ENCODE measurements at places on chromosomes 6 and 20.

- no peak for DNase-seq
Observed at GRCh38 chr6:87070741-87071140, 24.2 kb downstream of the CGA start.

GRCh38 chr6:27177485-27178406 is 69.8 kb upstream of the PRSS16 start:
- DNase-seq = peak; percentile 94

GRCh38 chr20:56518721-56519398 is 5.7 kb upstream of the FAM209A start:
- DNase-seq = no peak

DNA sequence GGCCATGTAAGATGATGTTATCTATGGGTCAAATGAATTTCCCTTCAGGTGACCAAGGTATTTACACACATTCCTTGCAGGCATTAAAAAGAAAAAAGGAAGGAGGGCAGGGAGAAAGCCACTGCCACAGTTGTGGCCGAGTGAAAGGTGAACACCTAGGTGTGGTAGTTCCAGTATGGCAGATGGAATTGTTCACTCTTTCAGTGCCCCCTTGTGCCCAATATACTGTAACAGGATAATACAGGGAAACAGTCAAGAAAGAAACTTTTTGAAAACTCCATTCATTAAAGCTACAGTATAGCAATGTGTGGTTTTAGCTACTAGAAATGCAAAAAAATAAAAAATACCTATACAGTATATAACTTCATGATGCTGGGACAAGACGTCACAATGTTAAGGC is 52.1 kb downstream of the BMP2 start:
- DNase-seq = no peak

DNA sequence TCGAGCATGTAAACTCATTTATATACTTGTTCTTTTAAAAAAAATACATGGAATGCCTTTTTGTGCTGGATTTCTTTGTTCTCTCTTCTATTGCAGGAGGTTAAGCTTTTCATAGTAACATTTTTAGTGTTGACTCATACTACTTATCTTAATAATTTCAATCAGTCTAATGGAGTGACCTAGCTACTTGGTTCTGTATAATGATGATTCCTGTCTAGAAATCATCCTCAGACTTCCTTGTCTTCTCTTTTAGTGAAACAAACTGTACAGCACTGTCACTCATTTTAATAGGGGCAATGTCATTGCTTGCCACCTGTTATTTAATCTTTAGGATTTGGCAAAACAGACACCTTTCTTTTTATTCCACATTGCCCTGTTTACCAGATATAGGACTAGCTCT is 62.3 kb downstream of the ADGRB3 start:
- no peak for DNase-seq

GRCh38 chr20:18279242-18279641 is 9.1 kb upstream of the ZNF133 start:
- peak; percentile 93 for DNase-seq

DNA sequence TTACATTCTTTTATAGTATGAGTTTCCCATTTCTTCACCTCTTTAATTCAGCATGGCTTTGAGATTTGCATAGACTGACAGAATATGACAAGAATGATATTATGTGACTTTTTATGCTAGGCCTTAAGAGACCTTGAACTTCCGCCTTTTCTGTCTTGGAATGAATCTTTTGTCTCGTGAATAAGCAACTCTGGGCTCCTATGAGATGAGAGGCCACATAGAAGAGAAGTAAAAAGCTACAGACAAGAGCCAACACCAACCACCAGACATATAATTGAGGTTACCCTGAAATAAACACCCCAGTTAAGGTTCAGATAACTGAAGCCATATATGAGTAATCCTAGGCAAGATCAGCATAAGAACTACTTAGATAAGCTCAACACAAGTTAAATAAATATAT is 600.8 kb downstream of the MEI4 start:
- no peak for DNase-seq

DNA sequence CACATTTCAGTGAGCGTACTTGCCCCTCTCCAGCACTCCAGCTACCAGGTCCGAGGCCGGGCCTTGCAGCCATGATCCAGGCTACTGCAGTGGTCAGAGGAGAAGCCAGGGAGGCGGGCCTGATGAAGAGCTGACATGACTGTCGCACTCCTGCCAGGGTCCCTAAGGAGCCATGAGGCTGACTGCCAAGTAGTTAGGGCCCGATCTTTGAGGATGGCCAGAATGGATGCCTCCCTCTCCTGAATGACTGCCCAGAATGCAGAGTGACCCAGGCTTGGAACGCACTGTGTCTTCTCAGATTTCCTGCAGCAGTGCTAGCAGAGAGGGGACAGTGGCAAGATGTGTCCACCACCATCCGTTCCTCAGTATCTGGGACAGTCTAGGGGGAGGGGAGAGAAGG is 24.7 kb upstream of the LRFN2 start:
- DNase-seq = no peak

GRCh38 chr6:148450866-148451265 is 108.2 kb downstream of the SASH1 start:
- no peak for DNase-seq

DNA sequence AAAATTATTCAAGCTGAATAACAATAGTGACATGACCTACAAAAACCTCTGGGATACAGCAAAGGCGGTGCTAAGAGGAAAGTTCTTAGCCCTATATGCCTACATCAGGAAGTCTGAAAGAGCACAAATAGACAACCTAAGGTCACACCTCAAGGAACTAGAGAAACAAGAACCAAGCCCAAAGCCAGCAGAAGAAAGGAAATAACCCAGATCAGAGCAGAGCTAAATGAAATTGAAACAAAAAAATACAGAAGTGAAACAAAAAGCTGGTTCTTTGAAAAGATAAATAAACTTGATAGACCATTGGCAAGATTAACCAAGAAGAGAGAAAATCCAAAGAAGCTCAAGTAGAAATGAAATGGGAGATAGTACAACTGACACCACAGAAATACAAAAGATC is 47.6 kb upstream of the NOTCH4 start:
- peak; percentile 94 for DNase-seq

DNA sequence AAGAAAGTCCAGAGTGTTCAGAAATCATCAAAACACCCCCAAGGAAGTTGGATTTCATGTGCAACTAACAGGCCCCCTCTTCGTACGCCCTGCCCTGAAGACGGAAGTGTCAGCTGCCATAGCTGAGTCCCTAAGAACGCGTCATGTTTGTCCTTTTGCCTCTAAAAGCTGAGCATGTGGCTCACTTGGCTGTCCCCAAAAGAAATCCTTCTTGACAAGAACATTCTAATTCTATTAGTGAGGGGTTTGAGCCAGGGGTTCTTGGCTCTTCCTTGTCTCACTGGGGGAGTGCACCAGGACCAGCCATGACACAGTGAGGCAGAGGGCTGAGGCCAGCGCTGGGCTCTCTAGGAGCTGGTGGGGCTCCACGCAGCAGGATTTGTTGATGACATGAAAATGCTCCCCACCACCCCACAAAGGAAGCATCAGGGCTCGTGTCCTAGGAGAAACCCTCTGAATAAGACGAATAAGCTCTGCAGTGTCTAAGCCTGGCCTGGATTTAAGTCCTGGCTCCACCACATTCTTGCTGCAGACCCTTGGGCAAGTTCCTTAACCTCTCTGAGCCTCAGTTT is 20.0 kb upstream of the SPO11 start:
- DNase-seq = no peak

GRCh38 chr6:35258858-35259193 is 709 bp upstream of the ZNF76 start:
- no peak for DNase-seq

DNA sequence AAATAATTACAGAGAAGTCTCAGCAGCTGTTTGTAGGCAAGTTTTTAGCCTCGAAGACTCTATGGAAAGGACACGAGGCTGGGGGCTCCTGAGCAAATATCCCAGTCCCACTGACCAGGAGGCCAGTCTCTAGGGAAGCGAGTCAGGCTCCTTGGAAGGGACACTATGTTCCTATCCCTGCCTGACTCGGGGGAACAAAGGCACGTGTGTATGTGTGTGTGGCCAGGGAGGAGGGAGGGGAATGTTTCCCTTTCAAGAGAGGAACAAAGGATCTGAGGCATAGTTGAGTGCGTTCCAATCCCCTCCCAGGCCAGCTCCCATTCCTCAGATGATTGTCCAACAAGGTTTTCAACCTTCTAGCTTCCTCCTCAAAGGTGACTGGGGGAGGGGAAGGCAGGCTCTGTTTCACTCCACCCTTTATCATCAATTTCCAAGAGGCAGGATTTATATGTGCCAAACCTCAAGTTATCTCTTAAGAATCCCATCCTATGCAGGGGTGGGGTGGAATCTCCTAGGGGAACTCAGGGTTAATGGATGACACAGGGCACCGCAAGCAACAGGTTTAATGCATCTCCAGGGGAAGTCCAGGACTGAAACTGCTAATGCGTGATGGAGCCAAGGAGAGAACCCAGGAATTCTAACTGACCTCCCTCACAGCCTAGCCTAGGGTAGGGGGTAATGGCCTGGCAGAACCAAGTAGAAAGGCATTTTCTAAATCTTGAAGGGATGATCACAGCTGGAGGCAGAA is 9.9 kb downstream of the BCL2L1 start:
- DNase-seq = no peak

DNA sequence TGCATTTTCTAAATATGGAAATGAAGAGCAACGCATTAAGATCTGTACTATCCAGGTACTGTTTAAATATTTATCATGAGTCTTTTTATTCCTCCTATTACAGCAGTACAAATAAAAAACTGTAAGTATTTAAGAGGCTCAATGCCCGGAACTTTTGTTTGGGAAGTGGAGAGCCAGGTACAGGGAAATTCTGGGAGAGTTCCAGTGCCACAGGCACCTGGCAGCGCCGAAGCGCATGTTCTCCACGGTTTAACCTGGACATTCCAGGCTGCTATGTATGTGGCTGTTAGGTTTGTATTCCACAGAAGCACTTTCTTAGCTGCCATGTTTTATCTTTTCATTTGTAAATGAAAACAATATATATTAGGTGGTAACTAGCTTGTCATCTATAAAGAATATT is 81.7 kb downstream of the PREP start:
- no peak for DNase-seq

DNA sequence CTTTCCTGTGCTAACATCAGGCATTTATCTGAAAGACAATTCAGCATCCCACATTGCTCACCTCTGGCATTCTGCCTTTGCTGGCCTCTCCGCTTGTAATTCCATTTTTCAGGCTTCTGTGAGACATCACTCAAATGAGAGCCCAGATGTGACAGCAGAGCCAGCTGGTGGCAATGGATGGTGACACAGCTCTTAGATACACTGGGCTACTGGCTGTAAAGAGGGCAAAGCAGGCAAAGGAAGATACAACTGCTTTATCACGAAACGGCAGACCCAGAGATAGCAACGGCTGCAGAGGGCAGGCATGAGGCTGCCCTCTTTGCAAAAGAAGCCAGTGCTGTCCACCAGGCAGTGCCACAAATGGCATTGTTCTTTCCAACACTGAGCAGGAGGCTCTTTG is 329.8 kb downstream of the KIF16B start:
- no peak for DNase-seq

- DNase-seq = peak; percentile 49
Observed at GRCh38 chr6:127341471-127342202, 1.8 kb downstream of the ECHDC1 start.

DNA sequence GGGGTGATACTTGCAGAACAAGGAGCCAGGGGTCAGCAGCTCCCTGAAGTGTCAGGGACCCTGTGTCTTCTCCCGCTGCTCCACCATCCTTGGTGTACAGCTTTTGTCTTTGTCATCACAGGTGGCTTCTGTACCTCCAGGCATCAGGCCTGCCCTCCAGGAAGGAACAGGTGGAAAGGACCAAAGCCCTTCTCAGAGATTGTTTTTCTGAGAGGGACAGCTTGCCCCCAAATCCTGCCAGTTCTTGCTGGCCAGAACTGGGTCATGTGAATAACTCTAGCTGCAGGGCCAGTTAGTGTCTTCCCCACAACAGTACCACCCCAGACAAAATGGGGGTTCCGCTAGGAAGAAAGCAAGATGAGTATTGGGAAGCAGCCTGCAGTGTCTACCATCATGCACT is 31.4 kb downstream of the SNPH start:
- no peak for DNase-seq

GRCh38 chr6:107563694-107564588 is 74.0 kb downstream of the SOBP start:
- DNase-seq = no peak

- DNase-seq = peak; percentile 98
Observed at GRCh38 chr6:41723530-41724227, 11.7 kb downstream of the TFEB start.

DNA sequence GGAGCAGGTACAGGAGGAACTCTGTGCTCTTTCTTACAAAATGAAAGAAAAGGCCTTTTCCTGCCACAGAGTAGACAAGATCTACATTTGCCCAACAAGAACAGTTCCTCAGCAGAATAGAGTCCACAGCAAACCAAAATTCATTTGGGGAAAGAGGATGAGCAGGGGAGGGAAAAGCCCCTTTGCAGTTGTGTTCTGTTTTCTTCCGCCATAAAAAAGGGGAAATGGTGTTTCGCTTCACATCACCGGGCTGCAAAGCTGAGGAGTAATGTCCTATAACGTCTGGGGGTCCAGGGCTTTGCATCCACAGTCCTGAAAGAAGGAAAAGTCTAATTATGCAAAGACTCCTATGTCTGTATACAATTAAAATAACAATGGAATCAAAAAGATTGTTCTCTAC is at the start of gene GPR31:
GPR31 (minus strand) TSS at position 118 of the 400 bp plus-strand sequence. CDS start 149 bp downstream, outside the sequence.
- peak; percentile 46 for DNase-seq

DNA sequence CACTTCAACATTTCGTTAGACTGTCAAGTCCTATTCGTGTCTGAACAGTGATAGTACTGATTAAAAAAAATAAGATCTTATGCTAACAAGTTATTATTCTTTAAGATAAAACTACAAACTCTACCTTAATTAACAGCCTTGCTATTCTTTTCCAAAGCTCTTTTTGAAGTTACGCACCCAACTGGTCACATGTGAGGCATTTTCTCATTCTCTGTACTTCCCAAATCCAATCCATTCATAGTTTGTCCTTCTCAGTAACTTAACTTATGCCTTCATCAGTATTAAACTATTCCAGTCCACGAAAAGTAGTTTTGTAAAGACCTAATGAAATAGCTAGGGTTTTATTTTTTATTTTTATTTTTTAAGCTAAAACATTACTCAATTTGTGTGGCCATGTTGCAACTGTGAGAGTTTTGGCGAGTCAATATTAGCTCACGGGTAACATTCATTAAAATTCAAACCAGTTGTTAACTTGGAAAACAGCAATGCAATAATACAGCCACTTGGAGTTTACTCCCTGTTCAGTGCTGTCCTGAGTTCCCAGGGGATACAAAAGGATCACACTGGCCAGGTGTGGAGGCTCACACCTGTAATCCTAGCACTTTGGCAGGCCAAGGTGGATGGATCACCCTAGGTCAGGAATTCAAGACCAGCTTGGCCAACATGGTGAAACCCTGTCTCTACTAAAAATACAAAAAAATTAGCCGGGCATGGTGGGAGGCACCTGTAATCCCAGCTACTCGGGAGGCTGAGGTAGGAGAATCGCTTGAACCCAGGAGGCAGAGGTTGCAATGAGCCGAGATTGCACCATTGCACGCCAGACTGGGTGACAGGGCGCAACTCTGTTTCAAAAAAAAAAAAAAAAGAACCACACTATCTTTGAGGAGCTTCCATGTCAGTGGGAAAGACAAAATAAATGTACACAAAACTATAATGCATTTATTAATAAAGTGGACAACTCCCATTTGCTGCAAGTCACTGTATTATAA is 27.9 kb upstream of the EEF1A1 start:
- DNase-seq = no peak

- DNase-seq = no peak
Observed at GRCh38 chr6:109420751-109421150, 19.7 kb downstream of the PPIL6 start.

All from MV-4-11 (cell line).